Neuronal stem cell (in vitro differentiated cells): ENCODE measurements at places on chromosomes 7 and 10.

GRCh38 chr10:1163831-1164230 lies 107.6 kb downstream of the WDR37 start:
- H3K27me3 ChIP-seq = no peaks in the 10 kb centered on the region
- H3K4me1 ChIP-seq = peaks cover 2% of the 10 kb centered on the region
- H3K4me3 ChIP-seq = no peak overlapping the region

DNA sequence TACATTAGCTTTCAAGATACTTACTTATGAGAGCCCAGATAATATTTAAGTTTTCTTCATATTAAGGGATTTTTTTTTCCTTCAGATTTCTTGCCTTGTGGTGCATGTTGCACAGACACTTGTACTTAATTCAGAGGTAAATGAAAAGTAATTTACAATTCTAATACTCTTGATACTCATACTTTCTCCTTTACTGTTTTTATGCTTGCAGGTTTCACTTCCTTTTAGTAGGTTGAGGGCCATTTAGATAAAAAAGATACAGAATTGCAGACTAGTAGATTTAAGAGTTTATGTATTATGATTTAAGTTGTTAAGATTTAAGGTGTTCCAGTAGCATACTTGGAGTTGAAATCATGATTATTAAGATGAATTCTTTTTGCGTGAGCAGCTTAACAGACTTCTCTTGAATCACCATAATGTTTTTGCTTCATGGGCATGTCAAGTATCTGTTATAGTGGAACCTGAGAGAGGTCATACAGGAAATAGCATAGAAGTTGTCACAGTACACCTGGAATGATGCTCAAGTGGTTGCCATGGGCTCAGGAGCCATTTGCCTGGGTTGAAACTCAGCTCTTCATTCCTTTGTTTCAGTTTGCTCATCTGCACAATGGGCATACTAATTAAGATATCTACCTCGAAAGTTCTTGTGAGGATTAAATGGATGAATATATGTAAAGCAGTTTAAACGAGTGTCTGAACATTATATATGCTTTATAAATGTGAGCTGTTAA lies 174.8 kb upstream of the PRPS1L1 start:
- H3K4me3 ChIP-seq = no peak overlapping the region
- H3K4me1 ChIP-seq = no peaks in the 10 kb centered on the region
- DNase-seq = no peak
- no peak overlapping the region for H3K27ac ChIP-seq
- no peaks in the 10 kb centered on the region for H3K27me3 ChIP-seq

GRCh38 chr10:98397089-98397600 lies 17.8 kb downstream of the PYROXD2 start:
- H3K27ac ChIP-seq = no peak overlapping the region
- no peaks in the 10 kb centered on the region for H3K36me3 ChIP-seq
- no peaks in the 10 kb centered on the region for H3K4me1 ChIP-seq
- no peak overlapping the region for H3K4me3 ChIP-seq
- DNase-seq = no peak

DNA sequence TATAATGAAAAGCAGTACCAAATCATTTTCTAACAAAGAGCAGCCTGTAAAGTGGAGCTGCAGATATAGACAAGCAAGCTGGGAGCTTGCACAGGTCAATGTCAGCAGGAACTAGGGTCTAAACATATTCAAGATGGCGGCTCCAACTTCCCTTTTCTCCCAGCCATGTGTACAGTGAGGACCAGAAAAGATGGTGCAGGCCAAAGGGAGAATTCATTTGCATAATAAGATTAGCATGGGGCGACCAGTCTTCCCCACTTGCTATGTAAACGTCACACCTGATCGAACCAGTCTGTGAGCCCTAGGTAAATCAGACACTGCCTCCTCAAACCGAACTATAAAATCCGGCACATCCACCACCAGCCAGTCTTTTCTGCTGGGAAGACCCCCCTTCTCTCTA lies 4.4 kb upstream of the RAPGEF5 start:
- H3K27me3 ChIP-seq = peaks cover 21% of the 10 kb centered on the region
- no peaks in the 10 kb centered on the region for H3K36me3 ChIP-seq
- no peak overlapping the region for H3K4me3 ChIP-seq
- peaks cover 8% of the 10 kb centered on the region for H3K4me1 ChIP-seq

GRCh38 chr7:37032258-37032601 lies 307.9 kb upstream of the AOAH start:
- no peak for DNase-seq
- H3K27me3 ChIP-seq = no peaks in the 10 kb centered on the region
- no peaks in the 10 kb centered on the region for H3K36me3 ChIP-seq
- H3K4me1 ChIP-seq = peaks cover 29% of the 10 kb centered on the region
- peak overlapping the region; percentile 91 for H3K27ac ChIP-seq

GRCh38 chr7:2734751-2735571 lies 47.0 kb downstream of the AMZ1 start:
- DNase-seq = no peak
- H3K4me3 ChIP-seq = no peak overlapping the region
- H3K36me3 ChIP-seq = peaks cover 28% of the 10 kb centered on the region
- H3K4me1 ChIP-seq = peaks cover 3% of the 10 kb centered on the region
- H3K27ac ChIP-seq = no peak overlapping the region
